Natural killer cell (primary cell): ENCODE measurements at places on chromosomes 6 and 20. TPM values are rescaled to one million over a fixed set of nuclear protein-coding genes. Genes with fewer than 3 reads are reported as not detected.

GRCh38 chr20:12528591-12529041 lies 480.2 kb upstream of the SPTLC3 start:
- no peak for DNase-seq

DNA sequence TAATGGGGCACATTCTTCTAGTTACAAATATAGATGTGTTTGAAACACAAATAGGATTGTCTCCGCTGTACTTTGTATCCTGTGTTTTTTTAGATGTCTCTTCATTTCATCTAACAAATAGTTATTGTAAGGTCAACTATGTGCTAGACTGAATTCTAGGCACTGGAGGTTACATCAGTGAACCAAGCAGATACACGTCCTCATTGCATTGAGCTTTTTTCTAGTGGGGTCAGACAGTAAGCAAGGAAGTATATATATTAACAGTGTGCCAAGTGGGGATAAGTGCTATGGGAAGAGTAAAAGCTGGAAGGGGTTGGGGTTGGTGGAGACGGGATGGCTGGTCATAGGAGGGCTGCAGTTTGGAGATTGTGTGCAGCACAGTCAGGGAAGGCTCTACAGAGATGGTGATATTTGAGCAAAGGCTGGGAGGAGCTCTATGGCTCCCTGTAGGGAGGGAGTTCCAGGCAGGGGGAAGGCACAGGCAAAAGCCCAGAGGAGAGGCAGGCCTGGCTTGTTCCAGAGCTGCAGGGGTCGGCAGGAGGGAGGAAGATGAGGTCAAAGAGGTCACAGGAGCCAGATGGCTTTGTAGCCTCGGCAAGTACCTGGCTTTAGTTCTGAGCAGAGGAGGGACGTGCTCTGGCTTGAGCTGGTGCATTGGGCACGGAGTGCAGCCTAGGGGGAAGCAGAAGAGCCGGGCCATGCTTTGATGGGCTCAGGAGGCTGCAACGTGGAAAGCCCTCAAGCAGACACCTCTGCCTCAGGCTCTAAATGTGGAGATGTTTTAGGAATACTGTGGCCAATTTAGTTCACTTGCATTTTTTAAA lies 152.3 kb downstream of the ZDHHC14 start:
- no peak for DNase-seq

DNA sequence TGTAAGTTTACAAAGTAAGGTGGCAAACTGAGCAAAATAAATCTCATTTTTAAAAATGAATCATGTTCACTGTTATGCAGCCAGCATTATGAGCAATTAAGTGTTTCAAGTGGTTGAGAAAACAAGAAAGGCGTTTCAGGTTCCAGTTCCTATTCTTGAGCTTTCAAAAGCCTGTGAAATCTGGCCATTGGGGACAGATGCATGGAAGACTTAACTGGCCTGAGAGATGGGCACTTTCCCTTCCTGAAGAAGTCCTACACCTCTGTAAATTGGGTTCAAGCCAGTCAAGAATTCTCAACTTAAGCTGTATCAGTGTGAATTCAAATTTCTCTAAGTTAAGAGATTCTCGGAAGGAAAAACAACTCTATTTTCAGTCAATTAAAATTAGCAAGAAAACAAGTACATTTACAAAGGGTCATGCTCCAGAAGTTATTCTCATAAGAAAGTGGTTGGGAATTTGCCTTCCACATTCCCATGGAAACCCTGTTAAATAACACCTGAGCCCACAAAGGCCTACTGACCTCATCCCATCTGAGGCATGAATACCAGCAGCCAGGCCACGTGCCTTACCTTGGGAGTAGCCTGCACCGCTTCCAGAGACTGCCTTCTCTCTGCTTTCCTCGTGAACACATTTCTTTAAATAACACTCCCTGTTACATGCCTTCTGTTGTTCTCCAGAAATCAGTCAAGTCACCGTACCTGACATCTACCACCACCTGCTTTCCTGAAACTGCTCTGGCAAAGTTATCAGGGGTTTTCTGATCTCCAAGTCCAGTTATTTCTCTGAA lies 19.4 kb downstream of the MAP3K5 start:
- DNase-seq, result no peak

DNA sequence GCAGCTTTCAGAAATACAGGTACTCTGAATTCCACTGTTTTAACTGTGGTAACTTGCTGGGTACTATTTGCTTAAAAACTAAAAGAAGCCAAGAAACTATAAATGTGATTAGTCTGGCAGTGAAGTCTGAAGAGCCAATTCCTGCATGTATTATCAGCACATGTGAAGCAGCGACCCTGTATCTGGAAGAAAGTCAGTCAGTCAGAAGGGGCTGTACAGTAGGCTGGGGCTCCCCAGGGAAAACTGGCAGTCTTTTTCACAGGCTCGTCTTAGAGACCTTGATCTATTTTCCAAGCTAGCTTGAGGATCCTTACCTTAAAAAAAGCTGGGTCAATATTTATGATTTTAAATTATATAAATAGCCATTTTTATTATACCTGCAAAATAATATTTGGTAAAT lies 104.9 kb downstream of the PDSS2 start:
- no peak for DNase-seq

- no peak for DNase-seq
These were observed 13.4 kb upstream of the BTN3A2 start for GRCh38 chr6:26351544-26351953.

GRCh38 chr20:9919271-9920014 lies 80.6 kb upstream of the PAK5 start:
- DNase-seq, result no peak

DNA sequence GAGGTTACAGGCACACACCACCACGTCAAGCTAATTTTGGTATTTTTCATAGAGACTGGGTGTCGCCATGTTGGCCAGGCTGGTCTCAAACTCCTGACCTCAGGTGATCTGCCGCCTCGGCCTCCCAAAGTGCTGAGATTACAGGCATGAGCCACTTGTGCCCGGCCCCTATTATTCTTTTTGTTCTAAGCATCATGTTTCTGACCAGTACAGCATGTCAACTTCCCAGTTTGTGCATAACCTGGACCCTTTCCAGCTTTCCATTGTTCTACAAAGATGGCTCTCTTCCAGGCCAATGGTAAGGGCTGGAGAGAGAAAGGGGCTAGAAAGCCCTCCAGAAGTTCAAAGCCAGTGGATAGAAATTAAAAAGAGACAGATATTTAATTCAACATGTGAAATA lies 91.3 kb upstream of the TNFAIP3 start:
- DNase-seq, result no peak

DNA sequence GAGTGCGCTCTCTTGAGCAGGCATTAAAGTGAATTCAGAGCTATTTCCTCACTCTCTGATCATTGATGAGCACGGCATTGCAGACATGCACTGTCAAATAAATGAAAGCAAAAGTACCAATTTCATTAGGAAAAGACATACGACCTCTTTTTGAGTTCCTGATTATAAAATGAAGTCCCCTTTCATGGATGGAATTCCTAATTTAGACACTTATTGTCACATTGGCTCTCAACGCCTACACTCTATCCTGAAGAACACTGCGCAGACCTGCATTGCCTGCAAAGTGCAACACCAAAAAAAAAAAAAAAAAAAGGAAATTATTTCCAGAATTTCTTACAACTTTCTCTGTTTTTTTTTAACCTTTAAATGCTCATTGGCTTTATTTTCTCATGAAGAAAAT lies 1.6 kb downstream of the ADGRB3 start:
- DNase-seq, result no peak

DNA sequence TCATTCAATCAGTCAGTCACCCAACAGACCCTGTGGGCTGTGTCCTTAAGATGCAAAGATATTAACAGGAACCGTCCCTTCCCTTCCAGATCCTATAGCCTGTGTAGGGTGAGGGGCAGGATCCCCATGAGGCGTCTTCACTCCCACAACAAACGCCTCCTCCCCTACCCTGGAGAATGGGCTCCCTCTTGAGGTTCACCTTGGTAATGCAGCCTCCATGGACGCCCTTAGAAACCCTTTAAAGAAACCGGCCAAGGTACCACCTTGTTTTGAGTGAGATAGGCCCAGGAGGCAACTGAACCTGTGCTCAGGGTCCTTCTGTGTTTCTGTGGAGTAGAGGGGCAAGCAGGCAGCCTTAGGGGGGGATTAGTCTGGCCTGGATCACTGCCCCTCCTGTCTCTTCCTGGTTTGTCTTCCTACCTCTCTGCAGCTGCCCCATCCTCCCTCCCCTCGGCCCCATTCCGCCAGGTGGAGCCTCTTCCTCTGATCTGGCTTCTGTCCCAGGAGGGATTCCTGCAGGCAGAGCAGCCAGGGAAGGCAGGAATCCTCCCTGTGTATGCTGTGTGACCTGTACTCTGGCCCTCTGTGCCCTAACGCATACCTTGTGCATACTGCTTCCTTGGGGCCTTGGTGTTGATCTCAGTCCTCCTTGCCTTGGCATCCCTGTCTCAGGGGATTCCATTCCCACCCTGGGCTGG lies 6.6 kb upstream of the GUCA1A start:
- peak; percentile 65 for DNase-seq

DNA sequence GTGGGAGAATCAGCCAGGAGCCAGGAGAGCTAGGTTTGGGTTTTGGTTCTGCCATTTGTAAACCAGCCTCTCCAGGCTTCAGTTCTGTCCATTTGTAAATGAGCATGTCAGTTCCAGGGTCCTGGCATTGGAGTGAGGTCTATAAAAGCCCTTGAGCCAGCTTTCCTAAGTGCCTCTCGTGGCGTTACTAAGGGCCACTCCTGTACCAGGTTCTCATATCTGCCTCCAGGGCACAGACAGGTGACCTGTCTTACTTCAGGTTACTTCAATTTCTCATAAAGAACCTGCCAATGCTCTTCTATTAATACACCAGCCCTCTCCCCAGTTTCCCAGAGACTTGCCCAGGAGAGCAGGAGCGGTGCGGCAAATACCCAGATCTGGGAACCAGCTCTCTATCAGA lies 101.9 kb downstream of the VEGFA start:
- DNase-seq, result no peak

DNA sequence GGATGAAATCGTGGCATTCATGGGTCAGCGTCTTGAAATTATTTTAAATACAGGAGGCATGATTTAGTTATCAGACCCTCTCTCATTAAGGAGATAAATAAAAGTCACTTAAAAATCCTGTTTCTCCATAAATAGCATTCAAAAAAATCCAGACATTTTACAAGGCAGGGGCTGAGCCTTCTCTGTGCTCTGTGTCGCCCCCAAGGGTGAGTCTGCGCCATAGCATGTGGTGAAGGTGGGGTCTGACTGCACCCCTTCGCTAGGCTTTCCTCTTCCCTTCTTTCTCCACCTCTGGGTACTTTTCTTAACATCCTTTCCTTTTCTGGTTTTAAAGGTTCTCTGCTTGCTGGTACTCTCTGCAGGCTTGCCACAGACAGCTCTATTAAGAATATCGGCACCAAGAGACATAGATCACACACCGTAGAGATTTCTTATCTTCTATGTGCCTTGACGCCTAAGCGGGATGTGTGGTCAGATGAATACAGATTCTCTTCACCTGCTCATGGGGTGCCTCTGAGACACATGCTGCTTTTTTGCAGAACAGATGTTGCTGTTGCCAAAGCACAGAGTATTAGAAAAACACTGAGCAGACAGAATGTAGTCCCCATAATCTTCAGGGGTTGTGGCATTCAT lies 20.1 kb upstream of the FAM209A start:
- peak; percentile 56 for DNase-seq

- no peak for DNase-seq
These were observed 3.3 kb upstream of the PRDM1 start for GRCh38 chr6:106082735-106083398.

DNA sequence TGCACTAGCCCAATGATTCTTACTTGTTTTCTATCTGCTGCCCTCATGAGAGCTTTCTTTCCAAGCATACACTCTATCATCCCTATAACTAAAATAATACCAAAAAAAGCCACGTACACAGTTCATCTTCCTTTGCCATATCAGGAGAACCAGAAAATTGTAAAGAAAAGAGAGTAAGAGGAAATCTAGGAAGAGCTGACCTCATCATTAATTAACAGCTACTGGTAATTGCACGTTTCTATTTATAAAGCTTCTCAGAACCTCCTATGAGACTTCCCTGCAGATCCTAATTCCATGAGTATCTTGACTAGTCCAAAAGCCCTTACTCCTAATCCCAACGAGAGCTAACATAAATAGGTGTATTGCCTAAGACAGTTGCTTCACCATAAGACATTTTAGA lies 191.5 kb upstream of the RNF217 start:
- no peak for DNase-seq

DNA sequence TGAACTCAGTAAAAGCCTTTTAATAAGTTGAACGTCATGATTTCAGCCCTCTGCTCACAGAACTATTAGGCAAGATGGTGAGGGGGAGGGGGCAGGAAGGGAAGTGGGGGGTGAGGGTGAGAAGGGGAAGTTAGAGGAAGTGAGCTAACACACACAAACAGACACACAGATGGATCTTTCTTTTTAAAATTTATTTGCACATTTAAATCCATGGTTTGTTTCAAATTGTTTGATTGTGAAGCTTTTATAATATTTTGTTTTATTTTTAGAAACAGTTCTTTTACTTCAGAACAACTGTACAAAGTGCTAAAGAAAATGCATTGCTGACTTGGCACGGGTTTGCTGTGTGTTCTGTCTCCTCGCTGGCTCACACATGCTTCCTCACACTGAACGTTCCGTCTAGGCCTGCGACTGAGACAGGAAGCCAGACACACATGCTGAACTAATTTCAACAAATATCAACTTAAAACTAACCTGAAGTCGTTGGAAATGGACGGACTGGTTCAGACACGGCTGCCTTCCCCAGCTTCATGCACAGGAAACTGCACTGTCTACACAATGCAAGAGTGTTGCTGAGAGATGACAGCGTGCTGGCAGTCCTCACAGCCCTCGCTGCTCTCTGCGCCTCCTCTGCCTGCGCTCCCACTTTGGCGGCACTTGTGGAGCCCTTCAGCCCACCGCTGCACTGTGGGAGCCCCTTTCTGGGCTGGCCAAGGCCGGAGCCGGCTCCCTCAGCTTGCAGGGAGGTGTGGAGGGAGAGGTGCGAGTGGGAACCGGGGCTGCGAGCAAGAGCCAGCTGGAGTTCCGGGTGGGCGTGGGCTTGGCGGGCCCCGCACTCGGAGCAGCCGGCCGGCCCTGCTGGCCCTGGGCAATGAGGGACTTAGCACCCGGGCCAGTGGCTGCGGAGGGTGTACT lies 8.1 kb upstream of the ZBP1 start:
- DNase-seq, result peak; percentile 49

LGSN gene
- not detected for total RNA-seq

SDC4 gene
- total RNA-seq, result 0.45 TPM

CST5 gene
- not detected for total RNA-seq

BFSP1 gene
- 2.7 TPM for total RNA-seq
